ENCODE measurements at places on chromosomes 6 and 20.

- DNase-seq = no peak
These were observed 3.9 kb downstream of the RNF144B start for GRCh38 chr6:18391023-18391422.

DNA sequence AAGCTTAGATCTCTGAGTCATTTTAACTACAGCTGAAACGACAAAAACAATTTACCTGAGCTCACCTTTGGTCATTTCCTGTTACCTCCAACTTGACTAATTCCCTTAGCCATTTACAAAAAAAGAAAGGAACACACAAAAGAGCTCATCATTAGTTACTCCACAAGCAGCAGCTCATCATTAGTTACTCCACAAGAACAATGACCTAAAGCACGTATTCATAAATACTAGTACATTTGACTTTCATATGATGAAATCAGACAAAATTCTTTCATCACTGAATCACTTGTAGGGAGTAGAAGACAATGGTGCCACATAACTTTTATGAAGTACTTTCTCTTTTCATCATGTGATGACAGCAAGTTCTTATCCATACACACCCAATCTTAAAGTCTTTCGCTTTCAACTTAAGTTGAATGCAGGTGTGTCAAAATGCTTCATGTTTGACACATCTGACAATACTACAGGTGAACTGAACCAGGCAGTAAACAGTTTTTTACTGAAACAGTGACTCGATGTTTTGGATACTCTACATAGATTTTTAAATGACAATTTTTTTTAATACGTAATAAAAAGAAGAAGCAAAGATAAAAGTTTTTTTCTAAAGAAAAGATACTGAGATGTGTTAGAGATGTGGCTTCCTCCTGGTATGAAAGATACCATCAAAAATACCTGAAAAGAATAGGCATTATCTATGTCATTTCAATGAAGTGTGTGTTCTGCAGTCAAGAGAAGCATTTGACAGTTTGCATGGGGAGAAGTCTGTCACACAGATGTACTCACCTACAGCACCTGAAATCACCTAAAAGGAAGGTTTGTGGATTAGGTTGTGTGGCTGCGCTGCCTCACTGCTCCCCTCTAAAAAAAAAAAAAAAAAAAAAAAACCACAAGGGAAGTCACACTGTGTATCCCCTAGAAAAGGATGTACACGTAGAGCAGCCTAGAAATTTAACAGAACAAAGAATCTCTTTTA, 109.1 kb downstream of the PRDM1 start:
- no peak for DNase-seq

- no peak for DNase-seq
These were observed 1.2 kb downstream of the PLAGL1 start for GRCh38 chr6:144006736-144007477.

- DNase-seq = no peak
These were observed 27.0 kb upstream of the DTNBP1 start for GRCh38 chr6:15689586-15690482.

DNA sequence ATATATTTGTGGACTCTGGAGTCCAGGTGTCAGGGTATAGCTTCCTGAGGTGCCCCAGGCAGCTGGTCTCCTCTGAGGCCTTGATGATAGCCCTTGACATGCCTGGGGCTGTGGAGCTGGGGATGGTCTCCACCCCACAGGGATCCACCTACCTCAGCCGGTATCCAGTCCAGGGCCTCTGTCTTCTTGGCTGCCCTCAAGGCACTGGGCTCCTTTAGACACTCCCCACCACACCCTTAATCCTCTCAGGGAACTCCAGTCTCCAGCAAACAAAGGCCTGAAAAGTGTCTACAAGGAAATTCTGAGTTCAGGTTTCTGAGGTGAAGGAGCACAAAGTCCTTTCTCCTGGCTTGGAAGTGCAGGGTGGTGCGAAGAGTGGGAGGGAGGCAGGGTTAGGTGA, 44.6 kb upstream of the DDR1 start:
- no peak for DNase-seq

GRCh38 chr6:166424431-166424830, 41.7 kb upstream of the MPC1 start:
- DNase-seq = no peak

DNA sequence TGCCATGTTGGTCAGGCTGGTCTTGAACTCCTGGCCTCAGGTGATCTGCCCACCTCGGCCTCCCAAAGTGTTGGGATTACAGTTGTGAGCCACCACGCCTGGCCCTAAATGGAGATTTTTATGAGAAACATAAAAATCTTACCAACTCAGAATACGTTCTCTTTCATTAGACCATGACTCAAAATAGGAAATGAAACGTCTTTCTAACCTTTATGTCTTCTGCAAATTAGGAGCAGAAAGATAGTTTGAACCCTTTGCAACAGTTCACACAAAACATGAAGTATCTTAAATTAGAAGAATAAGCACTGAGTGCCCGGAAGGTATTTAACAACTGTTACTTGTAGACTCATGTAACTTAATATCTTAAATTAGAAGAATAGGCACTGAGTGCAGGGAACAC, 48.3 kb downstream of the AHI1 start:
- DNase-seq = no peak

DNA sequence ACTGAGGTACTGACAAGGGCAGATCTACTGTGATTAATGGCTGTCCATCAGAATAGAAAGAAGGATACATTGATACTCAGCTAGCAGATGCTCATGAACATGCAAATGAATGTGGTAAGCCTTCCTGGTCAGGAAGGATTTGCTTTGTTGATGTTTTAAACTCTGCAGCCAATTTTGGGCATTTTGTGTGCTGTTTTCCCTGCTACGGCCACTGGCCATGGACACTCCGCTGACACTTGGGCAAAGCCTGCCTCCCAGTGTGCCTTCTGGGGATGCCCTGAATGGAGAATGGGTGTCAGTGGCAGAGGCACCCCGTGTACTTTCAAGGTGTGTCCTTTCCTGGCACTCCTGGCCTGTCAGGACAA, 113.1 kb downstream of the SOBP start:
- no peak for DNase-seq

- DNase-seq = no peak
These were observed 955 bp upstream of the SLC26A8 start for GRCh38 chr6:36025260-36025931.

- DNase-seq = peak; percentile 28
These were observed 576 bp downstream of the MAPK13 start for GRCh38 chr6:36130667-36131510.

DNA sequence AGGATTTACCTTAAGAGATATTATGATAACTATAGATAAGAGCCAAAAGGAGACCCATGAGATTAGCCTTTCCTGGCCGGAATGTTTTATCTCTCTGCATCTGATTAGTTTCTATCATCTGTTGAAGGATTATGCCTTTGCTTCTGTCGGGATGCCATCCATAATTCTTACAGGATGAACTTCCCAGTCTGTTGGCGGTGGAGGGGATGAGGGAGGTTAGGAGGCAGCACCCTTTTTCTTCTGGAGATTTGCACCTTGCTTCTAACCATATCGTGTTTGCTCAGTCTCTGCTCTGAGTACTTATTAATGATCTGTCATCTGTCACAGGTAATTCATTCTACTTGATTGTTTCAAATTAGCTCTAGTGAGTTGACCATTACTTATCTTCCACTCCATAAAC, 292.1 kb downstream of the KHDC1L start:
- DNase-seq = no peak

DNA sequence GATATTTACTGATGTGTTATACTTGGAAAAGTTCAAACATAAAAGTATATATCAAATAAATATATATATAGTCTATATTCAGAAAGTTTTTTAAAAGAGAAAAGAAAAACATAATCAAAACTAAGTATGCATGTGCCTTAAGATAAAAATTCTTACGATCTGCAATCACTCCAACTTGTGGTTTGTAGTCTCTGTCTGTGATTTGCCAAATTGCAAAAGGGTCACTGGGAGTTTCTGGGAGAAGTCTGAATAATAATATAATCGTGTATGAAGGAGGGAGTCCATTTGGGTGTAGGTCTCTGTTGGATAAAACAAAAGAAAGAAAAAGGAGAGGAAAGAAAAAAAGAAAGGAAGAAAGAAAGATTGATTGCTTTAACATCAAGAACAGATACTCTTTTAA, 92.4 kb downstream of the COL12A1 start:
- DNase-seq = no peak

DNA sequence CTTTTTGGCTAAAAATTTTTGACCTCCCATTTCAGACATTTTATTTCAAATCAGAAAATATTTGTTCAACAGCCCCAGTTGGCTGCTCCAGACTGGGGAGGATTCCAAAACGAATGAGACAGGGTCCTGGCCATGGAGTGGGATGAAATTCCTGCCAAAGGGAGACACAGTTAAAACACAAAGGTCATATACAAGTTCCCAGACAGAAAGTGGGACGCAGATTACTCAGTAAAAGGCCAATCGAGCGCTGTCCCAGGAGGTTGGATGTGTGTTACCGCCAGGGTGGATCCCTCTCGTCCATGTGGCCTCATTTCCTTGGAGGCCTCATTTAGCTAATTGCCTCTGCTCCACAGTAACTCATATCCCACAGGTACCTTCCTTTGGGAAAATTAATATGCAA, 41.8 kb upstream of the NNAT start:
- no peak for DNase-seq

- DNase-seq = no peak
These were observed 26.1 kb upstream of the TBC1D7 start for GRCh38 chr6:13354331-13355042.

- DNase-seq = no peak
These were observed 538 bp downstream of the TTLL9 start for GRCh38 chr20:31870726-31871617.

DNA sequence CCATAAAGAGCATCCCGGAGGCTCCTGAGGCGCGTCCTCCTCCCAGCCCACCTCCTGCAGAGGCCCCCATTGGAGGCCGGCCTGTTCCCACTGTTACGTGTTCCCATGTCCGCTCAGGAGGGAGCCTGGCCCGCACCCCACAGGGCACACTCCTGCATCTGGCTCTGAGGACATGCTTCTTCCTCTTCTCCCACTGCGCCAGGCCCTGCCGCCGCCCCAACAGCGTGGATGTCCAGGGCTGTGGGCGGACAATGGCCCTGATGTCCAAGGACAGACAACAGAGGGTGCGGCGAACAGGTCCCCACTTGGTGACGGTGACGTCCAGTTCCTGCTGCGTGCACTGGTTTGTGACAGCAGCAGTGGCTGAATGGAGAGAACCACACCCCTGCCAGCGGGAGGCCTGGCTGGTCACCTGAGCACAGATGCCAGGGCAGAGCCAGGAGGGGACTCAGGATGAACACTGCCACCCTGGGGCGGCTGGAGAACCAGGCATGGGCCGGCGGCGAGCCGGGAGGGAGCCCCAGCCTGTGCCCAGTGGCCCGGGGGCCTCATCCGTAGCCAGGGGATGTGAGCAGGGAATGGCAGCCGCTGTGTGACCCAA, 26.6 kb downstream of the FRMD1 start:
- DNase-seq = no peak

GRCh38 chr20:2528671-2529271, 7.6 kb upstream of the TMC2 start:
- no peak for DNase-seq

DNA sequence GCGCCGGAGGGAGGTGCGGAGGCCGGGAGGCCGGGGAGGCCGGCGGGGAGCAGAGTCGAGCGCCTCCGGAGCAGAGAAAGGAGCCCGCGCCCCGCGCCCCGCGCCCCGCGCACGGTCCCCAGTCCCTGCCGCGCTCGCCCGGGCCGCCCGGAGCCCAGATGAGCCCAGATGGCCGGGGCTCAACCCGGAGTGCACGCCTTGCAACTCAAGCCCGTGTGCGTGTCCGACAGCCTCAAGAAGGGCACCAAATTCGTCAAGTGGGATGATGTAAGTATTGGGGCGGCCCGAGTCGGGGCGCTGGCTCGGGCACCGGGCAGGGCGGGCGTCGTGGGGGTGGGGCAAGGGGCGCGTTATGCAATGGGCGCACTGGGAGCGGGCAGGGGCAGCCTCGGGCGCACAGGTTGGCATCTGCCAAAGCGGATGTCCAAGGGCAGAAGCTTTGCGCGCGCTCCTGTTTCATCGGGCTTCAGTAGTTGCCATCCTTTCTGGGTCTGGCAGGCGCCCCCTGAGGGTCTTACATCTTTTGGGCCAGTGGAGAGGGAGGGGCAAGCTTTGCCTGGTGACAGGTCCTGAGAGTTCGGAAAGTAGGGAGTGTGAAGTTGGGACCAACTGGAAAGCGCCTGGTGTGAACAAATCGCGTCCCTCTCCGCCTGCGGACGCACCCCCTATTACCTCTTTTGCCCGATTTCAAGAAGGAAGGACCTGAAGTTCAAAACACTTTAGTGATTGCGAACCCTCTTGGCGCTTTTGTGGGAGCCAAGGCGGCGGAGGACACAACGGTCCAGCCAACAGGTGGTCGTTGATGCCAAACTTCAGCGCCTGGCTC, 631 bp downstream of the PLCB1 start:
- no peak for DNase-seq

- DNase-seq = no peak
These were observed 224.4 kb downstream of the TPBG start for GRCh38 chr6:82588020-82588419.

DNA sequence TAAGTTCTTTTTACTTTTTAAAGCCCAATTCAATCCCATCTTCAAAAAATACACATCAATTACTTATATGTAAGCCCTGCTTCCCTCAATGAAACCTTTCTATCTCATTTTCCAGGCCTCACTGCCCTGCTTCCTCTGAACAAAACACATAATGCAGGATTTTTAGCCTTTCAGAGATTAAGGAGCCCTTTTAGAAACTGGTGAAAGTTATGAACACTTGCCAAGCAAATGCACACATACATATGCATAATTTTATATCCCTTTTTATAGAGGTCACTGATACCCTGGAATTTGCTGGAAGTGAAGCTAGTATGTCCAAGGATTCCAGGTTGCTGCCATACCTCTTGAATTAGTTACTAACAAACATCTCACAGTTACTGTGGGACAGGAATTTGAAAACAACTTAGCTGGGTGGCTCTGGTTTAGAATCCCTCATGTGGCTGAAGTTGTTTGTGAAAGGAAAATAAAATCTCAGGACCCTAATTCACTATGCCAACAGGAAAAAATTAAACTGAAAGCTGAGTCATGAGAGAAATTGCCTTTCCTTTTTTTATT, 75.8 kb downstream of the UBE3D start:
- DNase-seq = no peak

GRCh38 chr20:43722153-43722505, 4.7 kb downstream of the GTSF1L start:
- no peak for DNase-seq

DNA sequence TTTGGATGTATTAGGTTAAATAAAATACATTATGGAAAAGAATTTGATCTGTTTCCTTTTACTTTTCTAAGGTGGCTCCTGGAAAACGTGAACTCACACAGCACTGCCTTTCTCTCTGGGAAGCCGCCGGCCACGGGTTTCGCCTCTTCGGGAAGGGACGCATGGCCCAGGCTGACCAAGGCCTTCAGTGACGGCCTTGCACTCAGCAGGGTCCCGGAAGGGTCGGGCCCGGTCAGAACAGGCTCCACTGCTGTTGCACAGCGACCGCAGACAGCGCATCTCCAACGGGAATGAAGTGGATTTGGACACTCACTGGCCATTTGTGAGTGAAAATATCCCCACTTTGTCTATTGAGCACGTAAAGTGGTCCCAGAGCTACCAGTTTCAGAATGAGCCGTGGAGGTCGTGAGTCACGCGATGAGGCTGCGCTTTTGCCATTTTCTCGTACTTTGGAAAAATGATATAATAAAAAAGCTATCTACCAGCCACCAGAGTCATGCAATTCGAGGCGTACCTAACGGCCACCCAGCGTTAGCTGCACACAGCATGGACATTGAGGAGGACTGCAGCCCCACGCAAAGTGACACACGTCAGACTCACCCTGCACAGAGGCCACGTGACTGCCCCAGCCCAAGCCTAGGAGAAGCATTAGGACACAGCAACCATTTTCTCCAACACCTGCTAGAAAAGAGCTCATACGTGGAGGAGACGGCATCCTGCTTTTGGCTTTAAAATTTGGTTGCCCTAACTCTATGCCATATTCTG, 244.3 kb downstream of the TTLL2 start:
- DNase-seq = no peak
